ENCODE measurements at places on chromosomes 2 and 18. TPM values are rescaled to one million over a fixed set of nuclear protein-coding genes. Genes with fewer than 3 reads are reported as not detected.

IHH gene
- total RNA-seq, result not detected

MYO5B gene
- total RNA-seq, result not detected

RPS27A gene
- 2,483 TPM for total RNA-seq

CAPN14 gene
- not detected for total RNA-seq

TUBA4B gene
- not detected for total RNA-seq

LYG1 gene
- not detected for total RNA-seq

Measured in G401 (cell line).